A549 treated with dexamethasone at 1 μM for 4 hours (cell line): ENCODE measurements at places on chromosomes 1 and 21. TPM values are rescaled to one million over a fixed set of nuclear protein-coding genes. Genes with fewer than 3 reads are reported as not detected.

The LMX1A gene
- total RNA-seq: 0.05 TPM in 1 of 5 replicates, not detected in the others

The AKNAD1 gene
- total RNA-seq: 1.3 to 1.8 TPM (median 1.7 TPM) in 5 replicates

The MMP23B gene
- total RNA-seq: 0.46 to 0.79 TPM (median 0.61 TPM) in 4 of 5 replicates, not detected in the other

The ST6GALNAC3 gene
- 0.21 to 1.1 TPM (median 0.64 TPM) in 5 replicates for total RNA-seq

The ZFP69B gene
- total RNA-seq: 1.4 to 2.2 TPM (median 2.1 TPM) in 5 replicates

The PROX1 gene
- total RNA-seq: 0.02 to 0.19 TPM (median 0.06 TPM) in 5 replicates

The PTPRC gene
- not detected in 5 replicates for total RNA-seq

The PRDM16 gene
- 0.17 to 0.46 TPM (median 0.30 TPM) in 5 replicates for total RNA-seq

The FCGR3A gene
- total RNA-seq: not detected in 5 replicates
